Type B pancreatic cell (in vitro differentiated cells): ENCODE measurements at places on chromosomes 4 and X.
A peak's percentile ranks its signal among the peaks of the same experiment; 100 is the strongest.

- no peak overlapping the region for H3K4me3 ChIP-seq
- no peak for DNase-seq
- peaks cover 9% of the 10 kb centered on the region for H3K4me1 ChIP-seq
- peaks cover 27% of the 10 kb centered on the region for H3K27me3 ChIP-seq
- H3K27ac ChIP-seq = no peak overlapping the region
- H3K36me3 ChIP-seq = no peaks in the 10 kb centered on the region
Measured at GRCh38 chr4:188295899-188296298, 156.7 kb downstream of the TRIML1 start.

DNA sequence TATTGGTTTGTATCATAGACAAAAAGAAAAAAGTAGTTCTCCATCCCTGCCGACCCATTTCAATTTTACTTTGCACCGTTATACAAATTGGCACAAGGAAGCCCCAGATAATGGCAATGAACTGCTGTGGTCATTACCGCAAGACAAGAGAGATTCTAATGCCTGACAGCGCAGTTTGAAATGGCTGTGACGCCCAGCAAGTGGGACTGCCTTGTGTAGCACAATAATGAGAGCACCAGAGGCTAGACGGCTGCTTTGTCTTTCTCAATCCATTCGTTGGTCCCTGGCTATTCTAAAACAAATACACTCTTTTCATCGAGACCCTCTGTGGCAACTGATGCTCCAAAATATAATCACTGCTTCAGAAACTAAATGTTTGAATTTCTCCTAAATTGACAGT lies 192.4 kb upstream of the NEIL3 start:
- H3K36me3 ChIP-seq = no peaks in the 10 kb centered on the region
- no peak overlapping the region for H3K27ac ChIP-seq
- no peak overlapping the region for H3K4me3 ChIP-seq

GRCh38 chr4:66569228-66569627 lies 898.9 kb upstream of the EPHA5 start:
- no peak for DNase-seq
- H3K27me3 ChIP-seq = no peaks in the 10 kb centered on the region
- no peak overlapping the region for H3K27ac ChIP-seq

DNA sequence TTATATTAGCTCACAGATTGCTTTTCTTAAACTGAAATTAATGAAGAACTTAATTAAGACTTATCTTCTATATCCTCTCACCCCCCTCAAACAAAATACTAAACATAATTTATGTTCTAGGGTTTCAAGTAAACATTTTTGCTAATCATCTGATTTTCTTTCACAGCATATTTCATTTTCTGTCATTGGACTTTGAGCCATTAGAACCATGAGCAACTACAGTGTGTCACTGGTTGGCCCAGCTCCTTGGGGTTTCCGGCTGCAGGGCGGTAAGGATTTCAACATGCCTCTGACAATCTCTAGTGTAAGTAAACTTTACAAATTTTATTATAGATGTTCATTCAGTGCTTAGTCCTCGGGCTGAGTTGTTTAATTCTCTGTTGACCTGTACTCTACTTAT lies 3.3 kb downstream of the PDLIM5 start:
- H3K27me3 ChIP-seq = no peaks in the 10 kb centered on the region
- H3K27ac ChIP-seq = peak overlapping the region; percentile 17
- H3K4me3 ChIP-seq = peak overlapping the region; percentile 31
- DNase-seq = no peak
- peaks cover 51% of the 10 kb centered on the region for H3K4me1 ChIP-seq

DNA sequence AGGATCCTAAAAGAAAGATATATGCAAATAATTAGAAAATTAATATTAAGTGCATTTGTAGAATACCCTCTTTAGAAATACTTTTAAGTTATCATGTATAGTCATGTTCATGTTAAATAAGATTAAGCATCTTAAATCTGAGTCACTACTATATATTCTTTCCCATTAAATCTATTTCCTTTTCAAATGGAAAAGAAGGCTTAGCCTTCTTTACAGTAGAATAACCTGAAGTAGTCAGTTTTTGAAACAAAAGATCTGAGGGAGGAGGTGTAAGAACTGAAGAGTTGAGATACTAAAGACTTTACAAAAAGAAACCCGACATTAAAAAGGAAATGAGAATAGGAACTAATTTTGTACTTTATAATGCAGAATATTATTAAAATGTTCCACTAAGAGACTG lies 14.7 kb upstream of the HSD17B13 start:
- no peak overlapping the region for H3K4me3 ChIP-seq
- DNase-seq = no peak
- H3K27ac ChIP-seq = no peak overlapping the region
- no peaks in the 10 kb centered on the region for H3K27me3 ChIP-seq

DNA sequence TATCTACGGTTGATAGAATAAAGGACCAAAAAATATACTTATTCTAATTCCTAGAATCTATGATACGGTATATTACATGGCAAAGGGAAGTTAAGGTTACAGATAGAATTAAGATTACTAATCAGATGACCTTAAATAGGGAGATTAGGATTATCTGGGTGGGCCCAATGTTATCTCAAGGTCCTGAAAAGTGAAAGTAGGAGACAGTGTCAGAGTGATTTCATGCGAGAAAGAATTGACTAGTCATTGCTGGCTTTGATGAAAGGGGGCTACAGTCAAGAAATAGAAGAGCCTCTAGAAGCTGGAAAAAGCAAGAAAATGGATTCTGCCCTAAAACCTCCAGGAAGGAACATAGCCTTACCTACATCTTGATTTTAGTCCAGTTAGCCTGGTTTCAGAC lies 176.9 kb upstream of the PPP1R2C start:
- DNase-seq = no peak
- H3K4me3 ChIP-seq = no peak overlapping the region
- H3K27ac ChIP-seq = no peak overlapping the region
- H3K4me1 ChIP-seq = no peaks in the 10 kb centered on the region
- H3K27me3 ChIP-seq = no peaks in the 10 kb centered on the region

DNA sequence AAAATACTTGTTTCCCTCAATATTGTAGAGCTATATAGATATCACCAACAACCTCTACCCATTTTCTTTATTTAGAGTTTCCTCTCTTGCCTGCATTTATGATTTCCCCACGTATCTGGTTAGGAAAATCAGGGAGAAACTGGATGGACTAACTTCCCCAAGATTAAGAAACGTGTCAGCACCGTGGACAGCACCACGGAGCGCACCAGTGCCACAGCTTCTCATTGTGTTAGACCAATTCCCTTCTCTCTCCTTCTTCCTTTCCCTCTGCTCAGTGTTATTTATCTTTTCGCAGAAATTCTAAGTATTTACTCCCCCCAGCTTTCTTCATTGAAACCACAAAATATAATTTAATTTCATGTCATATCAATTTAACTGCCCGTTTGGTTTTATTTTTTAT lies 568.6 kb upstream of the BOD1L1 start:
- H3K27me3 ChIP-seq = peaks cover 6% of the 10 kb centered on the region
- no peak overlapping the region for H3K4me3 ChIP-seq
- H3K36me3 ChIP-seq = no peaks in the 10 kb centered on the region
- H3K27ac ChIP-seq = no peak overlapping the region
- no peak for DNase-seq

DNA sequence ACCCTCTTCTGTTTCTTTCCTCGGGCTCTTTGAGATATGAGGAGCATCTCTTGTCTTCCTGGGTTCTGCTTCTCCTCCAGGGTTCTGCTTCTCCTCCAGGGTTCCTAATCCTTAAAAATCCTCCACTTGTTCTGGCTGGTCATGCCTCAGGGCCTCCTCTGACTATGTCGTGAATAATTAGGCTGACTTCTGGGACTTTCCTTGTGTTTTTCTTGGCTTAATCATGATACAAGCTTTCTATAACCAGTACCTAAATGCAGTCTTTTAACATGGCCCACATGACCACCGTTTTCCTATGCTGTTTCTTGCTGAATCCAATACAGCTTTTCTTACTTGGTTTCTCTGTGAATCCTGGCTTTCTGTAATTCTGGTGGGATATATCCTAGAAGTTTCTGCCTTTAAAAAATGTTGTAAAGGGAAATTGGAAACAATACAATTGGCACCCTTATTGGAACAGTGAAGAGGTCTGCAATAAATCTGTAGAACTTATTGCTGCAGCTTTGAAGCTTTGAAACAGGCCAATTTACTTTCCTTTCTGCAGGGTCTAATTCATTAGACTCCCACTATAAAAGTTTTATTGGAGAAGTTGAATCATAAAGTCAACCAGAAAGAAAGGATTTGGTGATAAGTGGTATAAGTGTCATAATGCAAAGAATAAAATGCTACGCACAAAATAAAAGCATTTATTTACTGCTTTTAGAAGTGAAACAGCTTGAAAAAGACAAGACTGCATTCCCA lies 213.1 kb downstream of the UGT8 start:
- no peak overlapping the region for H3K4me3 ChIP-seq
- peaks cover 5% of the 10 kb centered on the region for H3K4me1 ChIP-seq
- no peaks in the 10 kb centered on the region for H3K36me3 ChIP-seq
- H3K27me3 ChIP-seq = no peaks in the 10 kb centered on the region
- H3K27ac ChIP-seq = no peak overlapping the region

- H3K27me3 ChIP-seq = no peaks in the 10 kb centered on the region
- H3K4me3 ChIP-seq = no peak overlapping the region
- peaks cover 19% of the 10 kb centered on the region for H3K4me1 ChIP-seq
- DNase-seq = no peak
- H3K27ac ChIP-seq = no peak overlapping the region
- H3K36me3 ChIP-seq = peaks cover 4% of the 10 kb centered on the region
Measured at GRCh38 chr4:41061482-41062185, 152.7 kb downstream of the APBB2 start.

DNA sequence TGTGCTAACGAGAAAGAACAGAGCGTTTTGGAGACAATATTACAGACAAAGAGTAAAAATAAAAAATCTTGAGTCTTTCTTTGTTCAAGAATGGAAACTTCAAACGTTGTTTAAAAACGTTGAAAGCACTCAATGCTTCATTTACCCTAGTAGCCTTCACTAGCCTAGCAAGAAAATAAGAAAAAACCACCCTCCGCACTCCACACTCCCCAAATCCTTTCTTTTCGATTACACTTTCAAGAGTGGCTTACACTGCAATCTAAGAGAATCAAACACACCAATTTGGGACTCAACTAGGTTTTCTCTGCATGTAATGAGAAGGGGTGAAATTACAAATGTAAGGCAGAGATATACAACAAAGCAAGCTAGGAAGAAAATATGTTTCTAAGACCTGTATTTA lies 4.7 kb downstream of the TMSB4X start:
- peaks cover 20% of the 10 kb centered on the region for H3K36me3 ChIP-seq
- peaks cover 9% of the 10 kb centered on the region for H3K4me1 ChIP-seq
- H3K27me3 ChIP-seq = peaks cover 6% of the 10 kb centered on the region
- DNase-seq = no peak
- no peak overlapping the region for H3K4me3 ChIP-seq
- peak overlapping the region; percentile 16 for H3K27ac ChIP-seq

DNA sequence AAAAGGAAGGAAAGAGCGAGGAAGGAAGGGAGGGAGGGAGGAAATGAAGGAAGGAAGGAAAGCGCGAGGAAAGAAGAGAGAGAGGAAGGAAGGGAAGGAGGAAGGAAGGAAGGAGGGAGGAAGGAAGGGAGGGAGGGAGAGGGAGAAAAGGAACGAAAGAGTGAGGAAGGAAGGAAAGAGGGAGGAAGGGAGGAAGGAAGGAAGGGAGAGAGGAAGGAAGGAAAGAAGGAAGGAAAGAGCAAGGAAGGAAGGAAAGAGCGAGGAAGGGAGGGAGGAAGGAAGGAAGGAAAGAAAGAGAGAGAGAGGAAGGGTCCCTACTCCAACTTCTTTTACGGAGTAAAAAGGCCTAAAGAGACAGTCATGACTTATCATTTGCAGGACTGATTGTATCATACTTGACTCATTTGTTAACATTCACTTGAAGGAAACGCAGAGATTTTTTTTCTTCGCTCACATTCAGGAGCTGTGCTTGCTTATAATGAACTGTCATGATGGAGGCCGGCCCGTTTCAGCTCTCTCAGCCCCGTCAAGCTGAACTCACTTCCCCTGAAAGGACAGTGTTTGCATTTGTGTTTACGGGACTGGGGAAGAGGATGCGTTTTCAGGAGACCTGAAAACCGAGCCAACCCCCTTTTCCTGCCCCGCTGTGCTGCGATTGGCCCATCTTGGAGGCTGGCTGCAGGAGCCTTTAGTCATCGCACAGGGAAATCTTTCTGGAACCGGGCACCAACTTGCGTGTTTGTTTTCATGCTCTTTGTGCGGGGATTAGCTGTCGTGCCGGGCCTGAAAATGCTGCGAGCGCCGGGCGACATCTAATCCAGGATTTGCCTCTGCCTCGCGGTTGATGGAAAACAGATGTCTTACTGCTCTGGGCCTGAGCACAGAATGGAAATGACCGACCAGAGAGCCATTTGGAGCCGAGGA lies 17.8 kb downstream of the TRIM2 start:
- peaks cover 43% of the 10 kb centered on the region for H3K4me1 ChIP-seq
- peaks cover 3% of the 10 kb centered on the region for H3K27me3 ChIP-seq
- peak overlapping the region; percentile 96 for H3K4me3 ChIP-seq
- peaks cover 16% of the 10 kb centered on the region for H3K36me3 ChIP-seq
- peak overlapping the region; percentile 97 for H3K27ac ChIP-seq
- peak; percentile 72 for DNase-seq

GRCh38 chrX:148700021-148700420 lies 199.6 kb downstream of the AFF2 start:
- H3K4me1 ChIP-seq = no peaks in the 10 kb centered on the region
- H3K36me3 ChIP-seq = no peaks in the 10 kb centered on the region
- no peak overlapping the region for H3K4me3 ChIP-seq
- no peaks in the 10 kb centered on the region for H3K27me3 ChIP-seq
- H3K27ac ChIP-seq = no peak overlapping the region

- H3K4me3 ChIP-seq = no peak overlapping the region
- H3K27me3 ChIP-seq = no peaks in the 10 kb centered on the region
- DNase-seq = no peak
- no peak overlapping the region for H3K27ac ChIP-seq
- H3K4me1 ChIP-seq = no peaks in the 10 kb centered on the region
- no peaks in the 10 kb centered on the region for H3K36me3 ChIP-seq
Measured at GRCh38 chrX:78708816-78709215, 38.7 kb upstream of the LPAR4 start.

DNA sequence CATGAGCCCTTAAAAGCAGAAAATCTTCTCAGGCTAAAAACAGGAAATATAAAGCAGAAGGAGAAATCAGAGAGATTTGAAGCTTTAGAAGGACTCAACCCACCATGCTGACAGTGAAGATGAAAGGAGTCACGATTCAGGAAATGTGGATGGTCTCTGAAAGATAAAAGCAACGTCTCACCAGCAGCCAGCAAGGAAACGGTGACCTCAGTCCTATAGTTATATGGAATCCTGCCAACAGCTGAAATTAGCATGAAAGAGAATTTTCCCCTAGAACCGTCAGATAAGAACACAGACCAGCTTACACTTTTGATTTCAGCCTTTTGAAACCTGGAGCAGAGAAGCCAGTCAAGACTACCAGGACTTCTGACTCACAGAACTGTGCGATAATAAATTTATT lies 715.7 kb upstream of the HTR2C start:
- peaks cover 5% of the 10 kb centered on the region for H3K4me1 ChIP-seq
- no peak overlapping the region for H3K27ac ChIP-seq
- no peaks in the 10 kb centered on the region for H3K36me3 ChIP-seq
- no peaks in the 10 kb centered on the region for H3K27me3 ChIP-seq
- H3K4me3 ChIP-seq = no peak overlapping the region
- no peak for DNase-seq
